Mononuclear cell (primary cell): ENCODE measurements at places on chromosomes 3 and 15. TPM values are rescaled to one million over a fixed set of nuclear protein-coding genes. Genes with fewer than 3 reads are reported as not detected.

Gene TMEM108
- 0.10 TPM for total RNA-seq

Gene SH2D7
- total RNA-seq: not detected

Gene NR1I2
- total RNA-seq: not detected

Gene VEPH1
- total RNA-seq: 8.8 TPM

Gene LINGO1
- not detected for total RNA-seq

Gene TRAIP
- total RNA-seq: 3.3 TPM

Gene ISG20
- 37.8 TPM for total RNA-seq
